ENCODE measurements at places on chromosomes 4 and X.

GRCh38 chrX:150616179-150616862, 47.9 kb downstream of the MTM1 start:
- no peak for DNase-seq

GRCh38 chr4:1632109-1633104, 51.7 kb downstream of the FAM53A start:
- DNase-seq = no peak

GRCh38 chr4:135032670-135033069, 831.1 kb upstream of the PABPC4L start:
- DNase-seq = no peak

- DNase-seq = no peak
These were observed 23.6 kb downstream of the MGST2 start for GRCh38 chr4:139689093-139689722.

DNA sequence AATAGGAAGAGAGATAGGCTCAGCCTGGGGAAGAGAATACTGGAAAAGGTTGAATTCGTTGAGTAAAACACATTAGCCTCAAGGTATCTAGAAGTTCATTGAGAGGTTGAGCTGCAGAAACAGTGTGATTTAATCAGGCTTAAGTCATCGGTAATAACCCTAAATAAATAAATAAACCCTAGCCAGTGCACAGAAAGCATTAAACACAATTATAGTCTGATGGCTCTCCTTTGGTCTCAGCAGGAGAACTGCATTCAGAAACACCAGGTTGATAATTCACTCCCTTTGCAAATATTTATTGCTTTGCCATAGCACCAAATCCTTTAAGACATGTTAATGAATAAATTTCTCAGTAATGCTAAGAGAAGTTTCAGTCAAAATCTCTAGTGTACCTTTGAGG, 9.6 kb downstream of the DCX start:
- no peak for DNase-seq

DNA sequence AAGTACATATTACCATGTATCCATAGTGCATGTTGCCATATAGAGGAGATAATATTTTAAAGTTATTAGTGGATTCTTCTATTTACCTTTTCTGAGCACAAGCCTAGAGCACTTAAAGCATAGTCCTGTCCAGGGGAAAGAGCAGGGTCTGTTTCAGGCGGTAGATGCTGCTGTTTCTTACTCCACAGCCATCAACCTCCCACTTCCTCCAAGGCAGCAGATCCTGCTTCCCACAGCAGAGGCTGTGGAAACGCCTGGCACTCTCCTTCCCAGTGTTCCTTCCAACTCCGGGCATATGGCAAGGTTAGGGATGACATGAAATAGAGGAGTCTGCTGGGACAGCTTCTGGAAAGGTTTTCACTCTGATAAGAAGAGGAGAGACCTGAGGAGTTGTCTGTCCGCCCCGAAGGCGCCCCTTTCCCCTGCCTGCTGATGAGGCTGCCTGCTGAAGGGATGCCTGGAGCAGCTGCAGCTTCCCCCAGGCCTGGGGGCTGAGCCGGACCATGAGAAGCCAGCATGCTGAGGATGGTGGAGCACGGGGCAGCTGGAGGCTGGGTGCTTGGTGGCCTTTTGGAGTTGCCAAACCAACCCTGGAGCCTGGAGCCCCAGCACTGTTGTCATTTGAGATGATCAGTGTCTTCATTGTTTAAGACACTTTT, 43.9 kb upstream of the SLC25A4 start:
- no peak for DNase-seq

DNA sequence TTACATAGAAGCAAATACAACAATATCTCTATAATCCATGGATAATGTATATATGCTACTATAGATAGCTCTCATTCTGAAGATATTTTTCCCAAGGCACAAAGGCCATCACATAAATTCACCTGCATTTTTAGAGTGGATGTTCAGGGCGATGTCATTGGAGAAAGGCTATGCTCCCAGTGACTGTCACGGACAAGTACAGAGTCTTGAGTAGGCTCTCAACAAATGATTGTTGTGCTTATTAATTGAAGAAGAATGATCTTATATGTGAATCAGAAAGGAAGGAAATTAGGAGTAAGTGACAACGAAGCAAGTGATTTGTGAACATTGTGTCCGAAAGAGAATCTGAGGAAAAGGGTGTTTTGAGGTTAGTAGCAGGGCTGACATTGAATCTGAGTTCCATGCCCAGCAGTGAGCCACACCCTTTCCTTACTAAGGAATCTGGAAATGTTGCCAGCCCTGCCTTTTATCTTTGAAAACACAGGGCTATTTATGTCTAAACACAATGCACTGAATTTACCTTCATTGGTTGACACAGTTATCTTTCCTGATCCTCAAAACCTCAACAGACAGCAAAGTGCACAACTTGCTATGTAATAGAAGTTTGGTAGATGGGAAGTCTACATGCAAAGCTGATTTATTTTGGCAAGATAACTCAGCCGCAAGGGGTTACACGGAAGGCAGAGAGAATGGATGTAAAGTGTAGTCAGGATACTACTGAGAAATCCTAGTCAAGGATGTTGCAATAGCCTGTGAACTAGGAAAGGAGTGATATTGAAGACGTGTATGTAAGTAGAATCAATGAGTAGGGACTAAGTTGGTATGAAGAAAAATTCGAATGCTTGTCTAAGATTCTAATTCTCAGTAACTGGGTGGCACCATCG, 50.4 kb downstream of the SORBS2 start:
- no peak for DNase-seq

DNA sequence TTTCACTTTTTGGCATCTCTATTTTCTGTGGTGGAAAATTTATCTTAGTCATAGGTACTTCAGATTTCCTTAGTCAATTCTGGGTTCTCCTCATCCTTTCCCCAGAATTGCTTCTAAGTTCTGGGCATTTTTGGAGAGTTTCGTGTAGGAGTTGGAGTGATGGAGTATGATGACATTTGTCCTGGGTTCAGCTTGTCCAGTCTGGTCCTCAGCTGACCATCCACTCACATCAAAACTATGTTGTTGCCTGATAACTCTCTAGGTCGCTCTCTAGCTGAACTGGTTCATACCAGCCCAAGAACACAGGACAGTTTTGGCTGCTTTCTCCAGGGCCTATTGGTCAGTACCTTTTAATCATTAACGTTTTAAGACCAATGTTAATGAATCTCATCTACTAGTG, 13.2 kb downstream of the PTTG2 start:
- no peak for DNase-seq

GRCh38 chr4:114879916-114880669, 233.3 kb downstream of the NDST4 start:
- DNase-seq = no peak

- DNase-seq = no peak
These were observed 31.5 kb downstream of the CASP3 start for GRCh38 chr4:184617600-184618196.

DNA sequence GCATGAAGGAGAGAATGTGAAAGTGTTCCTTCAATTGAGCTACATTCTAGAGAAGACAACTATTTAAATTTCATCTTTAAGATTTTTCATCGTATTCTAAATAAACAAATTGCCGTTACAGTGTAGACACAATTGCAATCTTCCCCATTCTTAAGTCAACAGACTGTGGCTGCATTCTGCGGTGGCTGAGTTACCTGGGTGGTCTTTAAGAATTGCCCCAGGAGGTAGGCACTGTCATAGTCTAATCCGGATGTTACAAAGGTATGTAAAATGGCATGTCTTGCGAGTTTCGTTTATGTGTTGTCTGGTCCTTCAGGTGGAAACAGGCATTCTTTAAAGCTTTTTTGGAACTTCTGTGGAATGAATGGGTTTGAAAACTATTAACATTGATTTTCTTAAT, 586.1 kb upstream of the PITX2 start:
- no peak for DNase-seq

- peak; percentile 3 for DNase-seq
These were observed 8.0 kb upstream of the ODAPH start for GRCh38 chr4:75547647-75548387.

GRCh38 chrX:50978920-50979682, 68.6 kb downstream of the BMP15 start:
- DNase-seq = no peak

- no peak for DNase-seq
These were observed 160.1 kb downstream of the TET2 start for GRCh38 chr4:105306820-105307219.

- no peak for DNase-seq
These were observed 209.7 kb downstream of the ARHGAP24 start for GRCh38 chr4:85684676-85685075.

GRCh38 chrX:8455557-8455956, 9.1 kb upstream of the VCX3B start:
- no peak for DNase-seq

GRCh38 chrX:104432321-104432720, 133.7 kb upstream of the IL1RAPL2 start:
- no peak for DNase-seq

GRCh38 chrX:34891391-34891790, 51.2 kb upstream of the FAM47B start:
- DNase-seq = no peak

DNA sequence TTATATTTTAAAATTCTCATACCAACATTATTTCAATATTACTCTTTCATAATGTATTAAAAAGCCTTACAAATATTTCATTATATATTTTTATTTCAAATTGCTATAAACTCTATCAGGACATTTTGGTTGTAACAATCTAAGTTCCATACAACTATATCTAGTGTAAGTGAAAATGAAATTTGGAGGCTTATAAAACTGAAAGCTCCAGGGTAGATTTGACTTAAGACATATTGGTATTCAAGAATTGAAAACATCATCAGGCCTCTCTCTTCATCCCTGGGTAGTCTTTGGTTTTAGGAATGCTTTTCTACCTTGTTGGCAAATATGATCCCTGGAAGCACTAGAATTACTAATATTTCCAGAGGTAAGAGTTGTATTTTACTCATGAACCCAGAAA, 342.6 kb downstream of the DTHD1 start:
- no peak for DNase-seq

GRCh38 chrX:131614241-131614640, 70.4 kb downstream of the OR13H1 start:
- DNase-seq = no peak

DNA sequence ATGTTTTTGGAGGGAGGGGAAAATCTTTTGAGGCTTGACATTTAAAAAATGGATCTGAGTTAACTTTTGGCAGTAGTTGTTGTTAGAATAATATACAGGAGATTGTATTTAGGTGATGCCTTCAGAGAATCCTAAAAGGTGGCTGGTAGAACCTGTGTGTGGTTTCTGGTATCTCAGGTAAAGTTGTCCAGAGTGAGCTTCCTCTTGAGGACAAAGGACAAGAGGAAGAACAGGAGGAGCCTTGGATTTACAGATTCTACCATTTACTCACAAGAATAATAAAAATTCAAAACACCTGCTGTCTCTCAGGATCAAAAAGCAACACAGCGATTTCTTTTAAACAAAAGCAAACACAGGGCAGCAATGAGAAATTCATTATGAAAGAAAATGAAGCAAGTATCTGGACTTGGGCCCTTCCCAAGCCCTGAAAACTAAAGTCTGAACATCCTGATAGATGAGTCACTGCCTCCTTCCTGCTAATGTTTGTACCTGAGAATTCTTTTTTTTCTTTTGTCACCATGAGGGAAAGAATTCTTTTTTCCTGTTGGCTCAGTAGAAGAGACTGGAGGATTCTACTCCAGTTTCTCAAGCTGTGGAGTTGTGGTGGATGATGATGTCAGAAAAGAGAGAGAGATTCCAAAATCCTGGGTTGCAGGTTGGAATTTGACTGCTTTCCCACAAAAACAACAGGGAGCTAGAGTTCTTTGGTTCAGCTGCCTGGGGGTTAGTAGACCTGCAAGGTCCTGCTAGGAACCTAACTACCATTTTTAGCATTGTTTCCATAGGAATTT, 31.5 kb upstream of the RAPGEF2 start:
- DNase-seq = no peak

DNA sequence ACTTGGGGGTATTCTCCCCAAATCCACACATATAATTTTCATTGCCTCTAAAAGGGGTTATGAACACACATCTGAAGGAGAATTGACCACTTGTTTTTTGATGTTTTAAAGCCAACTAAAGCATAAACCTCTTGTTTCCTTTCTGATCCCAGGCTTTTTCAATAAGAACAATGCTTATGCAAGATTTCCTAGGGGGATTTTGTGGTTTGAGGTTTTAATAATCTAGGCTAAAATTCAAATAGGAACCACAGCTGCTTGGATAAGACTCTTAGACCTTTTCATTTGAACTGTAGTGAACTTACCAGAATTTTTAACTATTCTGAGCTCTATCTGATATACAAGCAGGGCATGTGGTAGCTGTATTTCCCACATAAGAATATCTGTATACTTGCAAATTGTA, 651.1 kb downstream of the ANKRD50 start:
- no peak for DNase-seq

DNA sequence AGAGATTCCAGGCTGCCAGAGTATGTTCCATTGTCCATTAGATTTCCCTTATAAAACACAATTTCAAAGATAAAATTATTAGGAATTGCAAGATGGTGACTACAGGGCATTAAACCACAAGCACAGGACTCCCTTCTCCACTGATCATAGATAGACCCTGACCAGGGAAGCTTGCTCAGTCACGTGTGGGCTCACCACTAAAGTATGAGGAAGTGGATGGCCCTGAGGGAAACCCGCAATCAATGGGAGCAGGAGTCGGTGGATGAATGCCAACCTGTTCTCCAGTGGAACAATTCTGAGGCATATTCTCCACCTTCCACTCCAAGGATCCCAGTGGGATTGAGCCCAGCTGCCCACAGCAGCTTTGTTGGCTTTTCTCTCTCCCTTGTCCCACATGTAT, 515.7 kb downstream of the BCOR start:
- DNase-seq = no peak

GRCh38 chr4:152831416-152831815, 51.7 kb downstream of the ARFIP1 start:
- no peak for DNase-seq

GRCh38 chr4:116531870-116532269, 553.5 kb downstream of the TRAM1L1 start:
- no peak for DNase-seq

GRCh38 chr4:56505269-56506130, at the start of gene ARL9:
ARL9 (plus strand) TSS chr4:56505791; CDS start chr4:56505863, 72 bp downstream.
- DNase-seq = peak; percentile 42

GRCh38 chr4:171813526-171814250, 484 bp downstream of the GALNTL6 start:
- peak; percentile 29 for DNase-seq

- no peak for DNase-seq
These were observed 7.7 kb upstream of the F11 start for GRCh38 chr4:186258216-186258811.

DNA sequence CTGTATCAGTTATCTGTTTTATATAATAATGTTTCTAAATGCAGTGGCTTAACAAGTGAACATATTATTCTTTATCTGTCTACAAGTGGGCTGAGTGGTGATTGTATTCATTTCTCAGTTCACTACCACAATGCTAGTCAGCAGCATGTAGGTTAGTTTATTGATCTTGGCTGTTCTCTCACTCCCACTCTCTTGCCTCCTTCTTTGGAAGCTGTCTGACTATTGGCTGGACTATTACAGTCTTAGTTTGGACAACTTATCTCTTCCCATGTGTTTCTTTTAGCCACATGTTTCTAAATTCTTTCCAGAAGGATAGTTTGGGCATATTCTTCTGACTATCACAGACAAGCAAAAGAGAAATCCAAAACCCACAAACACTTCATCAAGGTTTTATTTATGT, 459.5 kb upstream of the AGA start:
- DNase-seq = no peak

- DNase-seq = no peak
These were observed 99.5 kb downstream of the NLGN4X start for GRCh38 chrX:6129195-6129594.

GRCh38 chr4:15436513-15436912, 8.7 kb downstream of the C1QTNF7 start:
- peak; percentile 31 for DNase-seq

Data from left kidney (tissue), 8 donors.